ENCODE measurements at places on chromosomes 11 and 22. TPM values are rescaled to one million over a fixed set of nuclear protein-coding genes. Genes with fewer than 3 reads are reported as not detected.

Gene CNTF
- 0.82 TPM for total RNA-seq

Gene ROBO4
- total RNA-seq: 3.3 TPM

Gene CENATAC
- 30.9 TPM for total RNA-seq

Gene NRIP3
- total RNA-seq: 4.3 TPM

Gene OR5D16
- not detected for total RNA-seq

Gene TUB
- 19.2 TPM for total RNA-seq

Gene BUD13
- total RNA-seq: 14.6 TPM

Gene WNT11
- total RNA-seq: not detected

Gene MRGPRE
- total RNA-seq: not detected

Gene PIH1D2
- total RNA-seq: 5.5 TPM

Gene A4GALT
- 22.2 TPM for total RNA-seq

Gene APOBEC3B
- total RNA-seq: 0.90 TPM

Gene RASGRP2
- not detected for total RNA-seq

Gene OR52A1
- not detected for total RNA-seq

Gene CHCHD10
- total RNA-seq: 2.5 TPM

Gene FANCF
- 8.9 TPM for total RNA-seq

Gene TPBGL
- not detected for total RNA-seq

Gene TRIM29
- not detected for total RNA-seq
